ENCODE measurements at places on chromosomes 3 and 15.

DNA sequence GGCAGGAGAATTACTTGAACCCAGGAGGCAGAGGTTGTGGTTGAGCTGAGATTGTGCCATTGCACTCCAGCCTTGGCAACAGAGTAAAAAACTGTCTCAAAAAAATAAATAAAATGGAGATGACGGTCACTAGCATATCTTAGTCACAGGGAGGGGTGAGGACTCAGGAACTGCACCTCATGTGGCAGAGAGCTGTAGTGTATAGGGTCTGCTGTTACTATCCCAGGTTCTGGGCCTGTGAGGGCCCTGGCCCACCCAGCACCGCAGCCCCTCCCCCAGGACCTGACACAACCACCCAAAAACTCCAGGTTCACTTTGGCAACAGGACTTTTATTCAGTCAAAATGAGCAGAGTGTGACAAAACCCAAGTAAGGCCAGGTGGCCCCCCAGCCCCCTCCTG is 22.3 kb downstream of the RNU5B-1 start:
- DNase-seq = no peak

DNA sequence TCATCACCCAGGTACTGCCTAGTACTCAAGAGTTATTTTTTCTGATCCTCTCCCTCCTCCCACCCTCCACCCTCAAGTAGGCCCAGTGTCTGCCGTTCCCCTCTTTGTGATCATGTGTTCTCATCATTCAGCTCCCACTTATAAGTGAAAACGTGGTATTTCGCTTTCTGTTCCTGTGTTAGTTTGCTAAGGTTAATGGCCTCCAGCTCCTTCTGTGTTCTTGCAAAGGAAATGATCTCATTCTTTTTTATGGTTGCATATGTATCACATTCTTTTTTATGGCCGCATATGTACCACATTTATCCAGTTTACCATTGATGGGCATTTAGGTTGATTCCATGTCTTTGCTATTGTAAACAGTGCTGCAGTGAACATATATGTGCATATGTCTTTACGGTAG is 8.2 kb upstream of the GANC start:
- DNase-seq = no peak

- DNase-seq = no peak
Observed at GRCh38 chr3:99126316-99126715, 224.8 kb upstream of the DCBLD2 start.

GRCh38 chr3:150495563-150496168 is 50.6 kb downstream of the SERP1 start:
- no peak for DNase-seq

- DNase-seq = no peak
Observed at GRCh38 chr3:82957696-82958095, 1196.3 kb upstream of the GBE1 start.

GRCh38 chr3:67497746-67498145 is 156.7 kb downstream of the SUCLG2 start:
- no peak for DNase-seq

- no peak for DNase-seq
Observed at GRCh38 chr3:39268549-39268900, 11.3 kb downstream of the CX3CR1 start.

All from T-helper 9 cell (primary cell).